ENCODE measurements at places on chromosomes 2 and 18.

- no peak for DNase-seq
These were observed 4.3 kb downstream of the GPR17 start for GRCh38 chr2:127650041-127650784.

- no peak for DNase-seq
These were observed 260.4 kb downstream of the SLC4A3 start for GRCh38 chr2:219887870-219888269.

DNA sequence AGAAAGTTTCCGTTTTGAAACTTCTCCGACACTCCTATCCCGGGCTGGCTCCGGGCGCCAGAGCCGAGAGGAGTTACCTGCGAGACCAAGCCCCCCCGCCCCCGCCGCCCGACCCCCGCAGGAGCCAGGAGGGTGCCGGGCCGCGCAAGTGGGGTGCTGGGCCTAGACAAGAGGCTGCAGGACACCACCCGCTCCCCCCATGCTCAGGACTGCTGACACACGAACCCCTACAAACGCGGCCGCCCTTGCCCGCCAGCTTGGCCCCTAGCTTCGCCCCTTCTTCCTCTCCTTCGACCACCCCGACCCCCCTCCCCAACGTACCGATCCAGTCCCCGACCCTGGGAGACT, 497 bp downstream of the PLA2R1 start:
- no peak for DNase-seq

DNA sequence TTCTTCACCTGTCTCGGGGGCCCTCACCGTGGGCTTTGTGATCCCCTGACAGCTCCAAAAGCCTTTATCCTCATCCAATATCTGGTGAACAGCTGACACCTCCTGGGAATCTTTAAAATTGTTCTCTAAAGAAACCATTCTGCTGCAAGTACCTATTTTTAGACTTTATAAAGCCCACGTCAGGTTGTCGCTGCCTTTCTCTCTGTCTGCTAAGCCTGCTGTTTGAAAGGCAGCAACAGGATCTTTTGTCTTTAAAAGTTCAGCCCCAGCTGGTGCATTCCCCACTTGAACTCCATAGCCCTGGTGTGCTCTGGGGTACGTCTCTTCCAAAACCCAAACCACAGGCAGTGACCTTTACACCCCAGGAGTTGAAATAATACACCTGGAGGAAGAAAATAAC, 145.0 kb downstream of the NEDD4L start:
- no peak for DNase-seq

DNA sequence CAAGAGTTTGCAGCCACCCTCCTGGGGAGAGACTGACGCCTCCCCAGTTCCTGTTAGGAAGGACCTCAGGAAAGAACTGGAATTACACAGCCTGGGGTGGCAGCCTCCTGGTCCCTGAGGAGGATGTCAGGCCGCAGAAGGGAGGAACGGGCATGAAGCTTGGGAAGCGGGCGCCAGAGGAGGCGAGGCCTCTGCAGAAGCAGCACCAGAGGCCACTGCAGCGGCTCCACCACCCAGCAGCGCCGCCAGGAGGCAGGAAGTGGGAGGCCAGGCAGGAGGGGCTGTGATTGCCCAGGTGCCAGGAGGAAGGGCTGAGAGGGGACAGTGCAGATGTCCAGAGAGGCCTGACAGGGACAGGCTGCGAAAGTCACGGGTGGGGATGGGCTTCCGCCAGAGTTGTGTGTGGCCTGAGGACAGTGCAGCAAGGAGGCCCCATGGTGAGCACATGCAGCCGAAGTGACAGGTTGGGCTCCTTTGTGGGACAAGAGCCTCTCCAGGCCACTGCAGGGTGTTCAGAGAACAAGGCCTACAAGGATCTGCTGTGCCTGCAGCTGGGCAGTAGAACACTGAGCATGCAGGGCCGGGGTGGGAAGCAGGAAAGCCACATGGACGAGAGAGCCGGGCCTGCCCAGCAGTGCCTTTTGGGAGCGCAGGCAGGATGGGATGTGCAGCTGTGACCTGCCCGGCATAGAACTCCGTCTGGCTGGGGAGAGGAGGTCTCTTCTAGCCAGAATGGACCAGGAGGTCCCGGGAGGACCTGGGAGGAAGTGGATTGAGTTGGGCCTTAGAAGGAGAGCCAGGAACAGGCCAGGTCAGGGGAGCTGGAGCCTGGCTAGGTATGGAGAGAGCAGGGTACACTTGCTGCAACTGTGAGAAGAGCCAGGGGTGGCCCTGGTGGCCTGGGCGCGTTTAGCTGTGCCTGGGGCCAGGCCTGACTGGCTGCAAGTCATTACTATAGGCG, 39.1 kb upstream of the ALPP start:
- DNase-seq: no peak

GRCh38 chr18:37260367-37261093, 305.1 kb downstream of the CELF4 start:
- no peak for DNase-seq

DNA sequence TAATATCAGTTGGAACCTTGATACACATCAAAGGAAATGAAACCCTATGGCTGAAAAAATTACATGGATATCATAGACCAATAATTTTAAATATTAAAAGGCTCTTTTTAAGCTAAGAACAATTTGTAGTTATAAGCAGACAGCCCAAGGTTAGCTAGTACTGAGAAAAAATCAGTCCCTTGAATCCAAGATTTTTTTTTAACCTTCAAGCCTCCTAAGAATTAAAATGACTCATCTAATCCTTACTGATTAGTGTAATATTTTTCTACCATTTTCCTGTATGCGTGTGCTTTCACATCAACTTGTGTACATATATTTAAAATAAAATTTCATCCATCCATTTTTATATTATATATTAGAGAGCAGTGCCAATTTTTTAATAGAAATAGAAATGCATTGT, 1004.9 kb upstream of the ZEB2 start:
- DNase-seq: no peak

GRCh38 chr18:7000484-7001096, 117.0 kb downstream of the LAMA1 start:
- no peak for DNase-seq

GRCh38 chr2:176821350-176821749, 391.2 kb upstream of the HNRNPA3 start:
- DNase-seq: no peak

DNA sequence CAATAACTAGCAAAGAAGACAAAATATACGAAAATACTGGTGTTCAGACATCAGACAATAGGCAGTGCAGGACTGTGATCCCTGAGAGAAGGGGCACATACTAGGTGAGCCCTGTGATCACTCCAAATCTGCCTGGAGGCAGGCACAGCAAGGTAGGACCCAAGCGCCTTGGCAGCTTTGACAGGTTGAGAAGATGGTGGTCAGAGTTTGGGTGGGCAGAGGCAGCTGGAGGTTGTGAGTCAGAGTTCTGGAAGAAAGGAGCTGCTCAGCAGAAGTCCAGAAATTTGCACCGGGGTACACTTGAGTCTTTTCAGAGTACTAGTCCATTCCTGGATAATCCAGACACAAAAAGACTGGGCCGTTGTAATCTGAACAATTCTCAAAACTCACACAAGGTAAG, 14.0 kb downstream of the KIF1A start:
- DNase-seq: no peak

DNA sequence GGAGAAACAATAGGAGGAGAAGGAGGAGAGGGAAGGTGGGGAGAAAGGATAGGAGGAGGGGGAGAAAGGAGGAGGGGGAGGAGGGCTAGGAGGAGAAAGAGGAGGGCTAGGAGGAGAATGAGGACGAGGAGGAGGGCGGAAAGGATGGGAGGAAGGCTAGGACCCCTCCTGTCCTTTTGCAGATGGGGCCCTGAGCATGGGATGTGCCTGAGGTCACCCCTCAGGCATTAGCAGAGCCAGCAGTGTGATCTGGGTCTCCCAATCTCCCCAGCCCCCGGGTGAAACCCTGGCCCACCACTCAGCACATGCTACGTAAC, 601 bp upstream of the ANO7 start:
- DNase-seq: no peak

DNA sequence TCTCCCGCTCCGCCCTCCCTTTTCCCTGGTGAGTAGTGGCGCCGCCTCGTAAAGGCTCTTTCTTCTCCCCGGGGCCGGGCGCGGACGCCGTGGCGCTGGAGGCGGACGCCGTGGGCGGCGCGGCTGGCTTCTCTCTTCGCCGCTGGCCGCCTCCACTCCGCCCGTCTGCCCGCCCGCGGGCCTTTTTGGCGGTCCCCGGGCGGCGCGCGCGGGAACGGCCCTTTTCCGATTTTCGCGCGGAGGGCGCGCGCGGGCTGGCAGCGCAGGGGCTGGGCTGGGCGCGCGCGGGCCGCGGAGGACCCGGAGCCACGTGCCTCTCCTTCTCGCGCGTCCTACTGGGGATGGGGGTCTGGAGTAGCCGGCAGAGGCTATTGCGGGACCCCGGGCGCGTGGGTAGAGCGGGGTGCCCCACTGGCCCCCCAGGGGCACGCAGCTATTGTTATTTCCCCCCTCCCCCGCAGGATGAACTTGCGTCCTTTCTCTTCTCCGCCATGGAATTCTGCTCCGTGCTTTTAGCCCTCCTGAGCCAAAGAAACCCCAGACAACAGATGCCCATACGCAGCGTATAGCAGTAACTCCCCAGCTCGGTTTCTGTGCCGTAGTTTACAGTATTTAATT, 472 bp downstream of the SLC20A1 start:
- peak; percentile 82 for DNase-seq

GRCh38 chr2:171319164-171319810, 114.5 kb downstream of the METTL8 start:
- no peak for DNase-seq

DNA sequence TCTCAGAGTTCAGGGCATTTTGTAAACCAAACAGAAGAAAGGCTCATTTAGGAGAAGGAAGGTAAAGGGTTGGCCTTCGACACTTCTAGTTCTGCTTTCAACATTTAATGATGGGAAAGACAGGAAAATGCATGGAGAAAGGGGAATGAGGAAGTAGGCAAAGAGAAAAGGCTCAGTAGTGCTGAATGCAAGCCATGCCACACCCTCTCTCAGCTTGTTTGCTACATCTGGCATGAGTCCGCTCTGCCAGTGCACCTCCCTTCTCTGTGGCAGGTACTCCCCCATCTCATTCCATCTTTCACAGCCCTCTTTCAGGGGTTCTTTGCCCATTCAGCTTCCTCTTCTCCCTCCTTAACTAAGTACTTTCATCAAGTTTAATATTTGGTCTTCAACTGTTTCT, 120.9 kb upstream of the ITGB6 start:
- no peak for DNase-seq

DNA sequence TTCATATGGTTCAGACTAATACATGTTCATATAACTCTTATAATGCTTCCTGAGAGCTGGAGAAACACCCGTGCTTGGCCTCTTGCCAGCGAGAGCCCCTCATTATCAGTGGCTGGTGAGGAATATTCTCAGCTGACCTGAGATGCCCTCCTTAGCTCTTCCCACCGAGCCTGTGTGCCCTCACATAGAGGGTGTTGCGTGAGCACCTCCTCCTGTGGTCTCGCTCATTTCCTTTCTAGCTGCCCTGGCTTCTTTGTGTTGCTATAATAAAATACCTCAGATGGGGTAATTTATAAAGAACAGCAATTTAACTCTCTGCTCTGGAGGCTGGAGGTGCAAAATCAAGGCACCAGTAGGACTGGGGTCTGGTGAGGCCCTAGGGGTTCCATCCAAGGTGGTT, 80.5 kb upstream of the ALKAL2 start:
- no peak for DNase-seq

GRCh38 chr2:30410217-30410616, 36.8 kb upstream of the LCLAT1 start:
- no peak for DNase-seq

GRCh38 chr2:164816046-164816445, 25.6 kb downstream of the COBLL1 start:
- DNase-seq: no peak

DNA sequence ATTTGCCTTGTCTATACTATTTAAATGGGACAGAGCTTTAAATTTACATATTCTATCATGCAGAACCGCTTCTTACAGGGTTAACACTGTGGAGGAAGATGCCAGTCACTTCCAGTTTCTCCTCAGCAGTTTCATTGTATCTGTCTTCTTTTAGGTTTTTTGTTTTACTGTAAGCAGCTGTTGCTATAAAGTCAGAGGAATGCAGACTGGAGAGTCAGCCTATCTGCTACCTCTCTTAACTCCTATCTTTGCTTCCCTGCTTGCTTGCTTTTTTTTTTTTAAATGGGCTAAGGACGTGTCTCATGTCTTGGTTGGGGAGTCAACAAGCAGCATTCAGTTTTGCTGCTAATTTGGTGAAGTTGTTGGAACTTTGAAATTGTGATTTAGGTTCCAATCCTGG, 8.9 kb downstream of the EPC2 start:
- DNase-seq: no peak

GRCh38 chr2:26590508-26590907, 50.7 kb downstream of the CIB4 start:
- peak; percentile 25 for DNase-seq

DNA sequence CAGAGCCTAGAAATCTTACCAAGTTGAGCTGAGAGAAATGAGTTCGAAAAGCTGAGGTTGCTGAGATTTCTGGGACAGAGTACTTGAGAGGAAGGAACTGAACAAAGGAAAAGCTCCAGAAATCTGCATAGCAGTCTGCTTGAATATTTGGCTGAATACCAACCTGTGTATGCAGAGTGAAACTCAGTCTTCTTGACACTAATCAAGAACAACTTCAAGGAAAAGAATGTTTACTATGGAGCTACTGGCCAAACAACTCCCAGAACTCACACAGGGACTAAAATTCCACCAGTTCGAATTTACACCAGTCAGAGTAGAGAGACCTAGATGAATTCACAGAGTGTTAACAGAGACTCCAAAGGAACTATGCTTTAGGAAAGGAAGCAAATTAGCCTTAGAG, 66.5 kb downstream of the USP37 start:
- no peak for DNase-seq

- DNase-seq: no peak
These were observed 59.9 kb downstream of the MSH6 start for GRCh38 chr2:47842846-47843245.

DNA sequence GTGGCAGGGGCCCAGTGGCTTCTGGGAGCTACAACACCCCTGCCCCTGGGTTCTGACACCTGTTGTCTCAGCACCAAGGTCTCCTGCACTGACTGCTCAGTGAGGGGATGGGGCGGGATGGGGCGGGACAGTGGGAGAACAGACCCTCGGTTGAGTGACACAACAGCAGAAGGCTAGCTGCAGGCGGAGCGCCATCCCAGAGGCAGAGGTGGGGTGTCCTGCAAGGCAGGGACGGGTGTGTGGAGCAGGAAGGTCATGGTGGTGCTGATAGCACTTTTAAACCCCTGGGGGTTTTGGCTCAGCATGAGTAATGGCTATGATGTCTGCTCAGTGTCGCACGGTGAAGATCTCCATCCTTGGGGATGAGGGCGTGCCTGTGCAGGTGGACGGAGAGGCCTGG, 105.1 kb downstream of the DGKD start:
- DNase-seq: no peak

Data from activated CD8-positive, alpha-beta memory T cell treated with anti-CD3 and anti-CD28 coated beads, Interleukin-2, amount 50 U/mL, for 48 hours (primary cell).